NCI-H1105 (cell line): ENCODE measurements at places on chromosomes 4 and X.

GRCh38 chrX:119677654-119677981 is 15.3 kb downstream of the SEPTIN6 start:
- DNase-seq = no peak

DNA sequence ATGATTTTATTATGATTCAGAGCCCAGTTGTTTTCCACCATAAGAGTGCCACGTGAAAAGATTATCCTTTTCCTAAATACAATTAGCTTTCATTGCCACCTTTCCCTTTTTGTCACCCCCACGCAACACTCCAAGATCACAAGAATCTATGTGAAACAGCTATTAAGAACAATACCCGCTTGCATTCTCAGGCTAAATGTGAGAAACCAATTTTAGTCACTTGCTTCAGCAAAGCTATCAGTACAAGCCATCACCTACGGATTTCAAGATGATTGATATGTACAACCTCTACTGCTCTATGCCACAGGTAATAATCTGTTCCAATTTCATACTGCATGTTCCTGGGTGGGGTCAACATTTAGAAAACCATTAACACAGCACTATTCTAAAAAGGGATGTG is 2.5 kb downstream of the ATP11C start:
- no peak for DNase-seq

DNA sequence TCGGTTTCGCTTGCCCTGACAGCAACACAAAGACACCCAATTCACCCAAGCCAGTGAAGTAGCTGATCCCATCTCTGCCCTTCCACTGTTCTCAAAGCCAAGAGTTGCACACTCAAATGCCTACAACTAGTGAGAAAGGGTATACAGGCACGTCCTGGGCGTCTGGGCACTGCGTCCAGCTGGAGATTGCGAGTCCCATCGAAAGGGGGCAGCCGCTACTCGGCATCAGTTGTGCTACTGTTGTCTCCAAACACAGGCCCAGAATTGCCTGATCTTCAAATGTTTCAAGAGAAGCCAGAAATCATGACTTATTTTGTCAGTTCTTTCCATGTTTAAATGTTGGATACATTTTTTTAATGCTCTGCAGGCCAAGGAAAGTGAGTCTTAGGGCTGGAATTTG is 487.8 kb downstream of the BCOR start:
- DNase-seq = no peak

DNA sequence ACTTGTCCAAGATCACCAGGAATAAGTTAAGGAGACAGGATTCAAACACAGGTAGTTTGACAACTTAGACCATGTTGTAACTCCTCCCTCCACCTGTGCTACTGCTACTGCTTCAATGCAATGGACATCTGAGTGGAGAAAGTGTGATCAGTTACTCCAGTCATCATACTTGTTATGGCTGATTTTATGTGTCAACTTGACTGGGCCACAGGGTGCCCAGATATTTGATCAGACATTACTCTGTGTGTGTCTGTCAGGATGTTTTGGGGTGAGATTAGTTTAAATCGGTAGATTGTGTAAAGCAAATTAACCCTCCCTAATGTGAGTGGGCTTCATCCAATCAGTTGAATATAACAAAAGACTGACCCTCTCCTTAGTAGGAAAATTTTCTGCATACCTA is 34.8 kb upstream of the PDLIM5 start:
- DNase-seq = no peak

GRCh38 chrX:50877310-50877709 is 33.2 kb upstream of the BMP15 start:
- no peak for DNase-seq

DNA sequence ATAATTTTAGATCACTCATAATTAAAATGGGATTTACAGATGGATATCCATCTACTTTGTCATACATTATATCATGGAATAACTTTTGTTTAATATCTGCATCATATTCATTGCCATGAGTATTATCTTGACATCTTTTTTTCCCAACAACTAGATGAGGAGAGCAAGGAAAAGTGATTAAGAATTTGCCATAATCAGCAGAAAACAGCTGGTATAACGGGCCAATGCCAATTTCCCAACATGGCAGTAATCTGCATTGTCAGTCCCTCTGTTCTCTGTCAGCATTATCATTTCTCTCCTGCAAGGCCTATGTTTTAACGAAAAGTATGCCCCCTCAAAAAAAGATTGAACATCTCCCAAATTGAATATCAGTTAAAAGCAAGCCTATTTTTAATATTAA is 314.0 kb downstream of the FRMPD4 start:
- DNase-seq = no peak

- DNase-seq = no peak
Observed at GRCh38 chrX:1393871-1394615, 2.1 kb upstream of the SLC25A6 start.

- no peak for DNase-seq
Observed at GRCh38 chrX:70479247-70479921, 34.7 kb downstream of the DLG3 start.

DNA sequence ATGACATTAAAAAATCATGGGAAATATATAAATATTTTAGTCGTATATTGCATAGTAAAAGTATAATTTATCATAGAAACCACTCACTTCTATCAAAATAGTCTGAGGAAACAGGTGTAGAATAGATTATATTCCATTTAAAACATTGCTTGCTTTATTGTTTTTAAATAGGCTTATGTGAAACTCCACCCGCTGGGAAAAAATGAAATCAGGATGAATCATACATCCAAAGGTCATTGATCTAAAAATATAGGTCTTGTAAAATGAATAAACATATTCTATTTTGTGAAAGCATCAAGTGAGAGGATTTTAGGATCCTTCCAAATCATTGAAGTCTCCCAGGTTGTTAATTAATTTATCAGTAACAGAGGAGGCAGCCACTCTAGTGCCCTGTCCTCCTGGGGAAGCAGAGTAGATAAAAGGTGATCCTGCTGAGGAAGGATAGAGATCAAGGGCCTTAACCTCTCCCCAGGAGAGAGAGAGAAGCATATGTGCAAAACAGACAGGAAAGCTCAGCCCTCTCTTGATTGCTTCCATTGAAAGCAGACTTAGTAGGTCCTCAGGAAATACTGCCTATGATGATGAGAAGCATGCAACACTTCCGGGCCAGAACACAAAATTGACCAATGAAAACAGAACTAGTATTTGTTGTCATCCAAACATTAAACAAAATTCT is 96.8 kb upstream of the MAP9 start:
- DNase-seq = no peak

- no peak for DNase-seq
Observed at GRCh38 chr4:144614850-144615585, 30.9 kb upstream of the HHIP start.

GRCh38 chrX:46433892-46434291 is 111.3 kb downstream of the ZNF674 start:
- no peak for DNase-seq

DNA sequence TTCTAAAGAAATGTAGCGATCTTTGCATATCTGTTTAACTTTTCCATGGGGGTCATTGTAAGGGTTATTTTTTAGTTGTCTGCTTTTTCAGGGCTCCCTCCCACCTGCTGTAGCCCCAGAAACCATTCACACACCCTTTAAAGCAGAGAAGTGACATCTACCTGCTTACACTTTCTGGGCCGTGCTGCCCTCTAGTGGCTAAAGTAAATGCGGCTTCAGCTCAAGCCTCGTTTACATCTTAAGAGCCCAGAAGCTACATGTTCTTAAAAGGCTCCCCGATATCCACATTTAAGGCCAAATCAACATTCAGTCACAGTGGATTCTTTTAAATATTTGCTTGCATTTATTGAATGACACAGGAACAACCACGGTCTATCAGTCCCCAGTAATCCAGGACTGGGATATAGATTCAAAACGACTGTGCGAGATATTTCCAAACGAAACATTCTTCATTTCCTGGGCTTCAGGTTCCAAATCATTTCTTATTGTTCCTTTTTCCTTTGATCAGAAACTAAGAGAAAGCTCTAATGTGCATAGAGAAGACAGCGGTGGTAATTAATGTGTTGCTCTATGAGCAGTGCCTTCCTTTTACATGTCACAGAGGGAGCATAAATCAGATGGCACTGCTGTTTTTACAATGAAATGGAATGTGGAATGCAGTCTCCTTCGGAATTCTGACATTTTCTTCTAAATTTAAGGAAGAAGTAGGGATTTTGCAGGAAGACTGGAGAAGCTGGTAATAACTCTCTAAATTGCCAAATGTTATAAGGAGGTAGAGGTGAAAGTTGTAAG is 119.9 kb downstream of the RASGEF1B start:
- DNase-seq = peak; percentile 22

- no peak for DNase-seq
Observed at GRCh38 chr4:159328766-159329165, 225.9 kb downstream of the RAPGEF2 start.

DNA sequence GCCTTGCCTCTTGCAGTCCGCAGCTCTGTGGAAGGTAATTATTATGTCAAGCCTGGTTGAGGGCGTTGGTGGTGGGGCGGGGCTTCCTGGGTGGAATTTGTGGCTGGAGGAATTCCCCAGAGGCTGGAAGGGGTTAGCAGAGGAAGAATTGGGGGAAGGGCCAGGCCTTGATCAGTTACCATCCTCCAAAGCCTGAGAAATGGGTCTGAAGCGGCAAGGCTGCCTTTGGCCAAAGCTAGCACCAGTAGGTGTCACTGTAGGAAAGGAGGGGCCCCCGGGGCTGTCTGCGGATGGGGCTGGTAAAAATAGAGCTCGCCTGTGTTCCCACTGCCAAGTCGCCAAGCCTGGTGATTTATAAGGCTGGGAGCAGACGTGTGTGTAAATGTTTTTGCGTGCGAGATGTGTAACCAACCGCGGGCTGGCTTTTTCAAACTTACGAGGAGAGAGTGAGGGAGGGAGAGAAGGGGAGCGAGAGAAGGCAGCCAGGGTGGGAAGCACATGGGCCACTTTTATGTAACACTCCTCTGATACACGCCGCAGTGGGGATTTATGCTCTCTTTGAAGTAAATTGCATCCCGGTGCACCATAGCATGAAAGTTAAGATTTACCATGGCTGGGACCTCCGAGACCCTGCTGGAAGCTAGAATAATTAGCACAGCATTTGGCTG is 367.0 kb downstream of the BCOR start:
- no peak for DNase-seq

- no peak for DNase-seq
Observed at GRCh38 chrX:19807414-19807813, 80.0 kb downstream of the SH3KBP1 start.

DNA sequence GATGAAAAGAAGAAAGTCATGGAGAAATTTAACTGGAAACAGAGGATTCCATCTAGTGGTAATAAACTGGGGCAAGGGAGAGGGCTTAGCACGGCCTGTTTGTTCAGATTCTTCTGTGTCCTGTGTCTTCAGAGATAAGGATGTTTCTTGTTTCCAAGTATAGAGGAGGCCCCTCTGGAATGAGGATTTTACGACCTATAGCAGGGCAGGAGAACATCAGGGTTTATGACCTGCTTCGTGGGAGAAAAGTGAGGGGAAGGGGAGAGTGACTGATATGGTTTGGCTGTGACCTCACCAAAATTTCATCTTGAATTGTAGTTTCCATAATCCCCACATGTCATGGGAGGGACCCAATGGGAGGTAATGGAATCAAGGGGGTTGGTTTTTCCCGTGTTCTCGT is 93.0 kb upstream of the LDB2 start:
- no peak for DNase-seq

GRCh38 chr4:181261279-181261678 is 981.9 kb upstream of the TENM3 start:
- DNase-seq = no peak

DNA sequence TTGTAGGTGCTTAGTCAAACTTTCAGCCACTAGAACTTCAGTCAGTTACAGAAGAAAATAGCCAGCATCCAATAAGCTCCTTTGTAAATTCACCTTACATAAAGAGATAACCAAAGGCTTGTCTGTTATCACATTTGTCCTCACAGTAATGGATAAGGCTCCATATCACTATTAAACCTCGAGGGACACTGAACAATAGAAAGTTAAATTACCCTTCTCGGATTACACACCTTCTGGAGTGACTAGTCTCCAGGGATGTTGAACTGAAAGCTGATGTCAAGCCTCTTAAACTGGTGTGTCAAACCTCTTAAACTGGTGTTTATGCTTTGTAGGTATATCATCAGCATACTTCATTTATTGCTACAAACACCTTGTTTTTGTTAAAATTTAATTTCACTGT is 639.0 kb downstream of the CENPC start:
- peak; percentile 51 for DNase-seq

- DNase-seq = no peak
Observed at GRCh38 chr4:127622921-127623796, 9.6 kb upstream of the INTU start.

DNA sequence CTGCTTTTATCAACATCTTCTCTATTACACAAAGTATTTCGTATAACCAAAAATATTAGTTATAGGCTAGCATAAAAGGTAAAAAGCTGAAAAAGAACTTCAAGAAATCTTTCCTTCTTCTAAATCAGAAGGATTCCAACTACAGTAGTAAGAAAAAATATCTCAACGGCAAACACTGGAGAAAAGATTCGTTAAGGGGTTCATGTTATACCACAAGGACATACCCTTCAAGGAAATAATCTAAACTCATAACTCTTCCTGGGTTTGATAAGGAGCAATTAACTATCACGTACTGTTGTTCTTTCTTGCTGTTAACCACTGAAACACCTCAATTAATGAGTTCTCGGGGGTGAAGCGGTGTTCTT is 1.5 kb downstream of the SMIM14 start:
- DNase-seq = no peak

- DNase-seq = no peak
Observed at GRCh38 chr4:94726524-94727123, 31.1 kb upstream of the BMPR1B start.

- DNase-seq = no peak
Observed at GRCh38 chr4:87465739-87466366, 43.5 kb downstream of the NUDT9 start.

GRCh38 chrX:84240848-84241565 is 53.0 kb upstream of the RPS6KA6 start:
- DNase-seq = no peak

DNA sequence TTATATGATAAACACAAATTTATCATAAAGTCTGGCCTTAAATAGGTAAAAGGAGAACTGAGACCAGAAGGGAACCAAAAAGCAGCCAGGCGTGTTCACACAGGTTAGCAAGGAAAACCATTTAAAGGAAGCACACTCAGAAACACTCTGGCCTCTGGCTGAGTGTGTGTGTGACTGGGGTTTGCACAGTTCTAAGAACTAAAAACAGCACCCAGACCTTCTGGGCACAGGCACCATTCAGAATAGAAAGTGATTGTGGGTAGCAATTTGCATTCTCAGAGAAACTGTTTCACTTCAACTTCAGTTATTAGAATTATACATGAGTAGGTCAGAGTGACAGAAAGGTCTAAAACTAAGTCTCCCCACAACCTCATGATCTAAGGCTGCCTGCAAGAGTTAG is 10.0 kb downstream of the GPR82 start:
- DNase-seq = no peak

DNA sequence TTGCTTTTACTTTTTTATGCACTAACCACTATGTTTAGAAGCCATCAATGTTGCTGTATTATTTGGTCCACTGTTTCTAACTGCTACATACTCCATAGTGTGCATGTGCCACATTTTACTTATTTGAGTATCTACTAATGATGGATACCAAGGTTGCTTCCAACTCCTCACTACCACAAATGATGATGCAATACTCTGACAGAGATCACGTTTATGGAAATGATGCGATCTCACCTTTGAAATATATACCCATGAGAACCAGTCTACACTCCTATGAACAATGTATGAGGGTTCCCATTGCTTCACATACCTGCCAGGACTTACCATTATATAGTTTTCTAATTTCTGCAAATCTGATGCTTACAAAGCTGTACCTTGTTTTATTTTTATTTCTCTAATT is 44.2 kb downstream of the HUWE1 start:
- DNase-seq = no peak

GRCh38 chr4:138389976-138390685 is 148.0 kb upstream of the SLC7A11 start:
- no peak for DNase-seq

- no peak for DNase-seq
Observed at GRCh38 chrX:13590914-13591313, 21.5 kb downstream of the EGFL6 start.
